ENCODE measurements at places on chromosomes 12 and 14.

DNA sequence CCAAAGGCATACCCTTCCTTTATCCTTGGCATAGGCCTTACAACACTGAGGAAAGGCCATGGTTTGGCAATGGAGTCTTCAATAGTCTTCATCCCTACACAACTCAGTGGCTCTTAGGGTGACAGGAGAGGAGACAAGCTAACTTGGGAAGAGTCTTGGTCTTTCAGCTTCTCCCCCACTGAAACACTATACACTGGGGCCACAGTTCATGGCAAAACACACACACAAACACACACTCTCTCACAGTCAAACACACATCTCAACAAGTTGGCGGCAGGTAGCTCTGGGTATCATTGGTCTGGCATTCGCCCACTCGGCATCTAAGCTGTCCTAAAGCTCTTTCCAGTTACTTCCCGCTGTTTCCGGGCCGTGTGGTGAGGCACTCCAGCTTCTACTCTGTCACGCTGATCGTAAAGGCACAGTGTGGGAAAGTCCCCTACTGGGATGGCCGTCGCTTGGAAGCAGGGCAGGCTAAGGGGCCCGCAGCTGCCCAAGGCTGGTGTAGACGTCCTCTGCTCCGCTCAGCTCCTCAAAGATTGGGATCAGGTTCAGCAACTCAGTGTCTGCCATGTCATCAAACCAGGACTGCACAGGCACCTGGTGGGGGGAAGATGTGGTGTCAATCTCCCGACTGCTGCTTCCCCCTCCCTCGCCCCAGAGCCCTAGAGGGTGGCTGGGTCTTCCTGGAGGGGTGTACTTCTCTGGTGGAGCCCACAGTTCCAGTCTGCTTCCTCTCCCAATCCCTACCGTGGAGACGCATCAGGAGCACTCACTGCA is 4.8 kb upstream of the AVIL start:
- DNase-seq: no peak

DNA sequence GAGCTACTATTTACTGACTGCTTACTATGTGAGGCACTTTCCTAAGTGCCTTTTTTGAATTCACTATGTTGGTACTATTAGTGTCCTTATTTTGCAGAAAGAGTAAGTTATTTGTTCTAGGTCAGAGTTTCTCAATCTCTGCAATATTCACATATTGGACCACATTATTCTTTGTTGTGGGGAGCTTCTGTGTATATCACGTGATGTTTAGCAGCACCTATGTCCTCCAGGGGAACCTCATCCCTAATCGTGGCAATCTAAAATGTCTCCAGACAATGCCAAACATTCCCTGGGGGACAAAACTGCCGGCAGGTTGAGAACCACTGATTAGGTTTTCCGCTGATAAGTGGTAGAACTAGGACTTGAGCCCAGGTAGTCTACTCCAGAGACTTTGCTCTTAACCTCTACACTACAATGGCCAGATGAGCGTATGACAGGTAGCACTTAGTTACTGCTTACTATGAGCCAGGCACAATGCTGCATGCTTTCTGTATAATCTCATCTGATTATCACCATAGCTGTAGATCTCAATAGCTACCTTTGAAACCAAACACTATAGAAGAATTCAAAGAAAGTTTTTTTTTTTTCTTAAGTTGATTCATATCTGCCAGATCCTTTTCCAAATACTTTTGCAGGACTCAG is 38.9 kb downstream of the NELL2 start:
- DNase-seq: no peak

DNA sequence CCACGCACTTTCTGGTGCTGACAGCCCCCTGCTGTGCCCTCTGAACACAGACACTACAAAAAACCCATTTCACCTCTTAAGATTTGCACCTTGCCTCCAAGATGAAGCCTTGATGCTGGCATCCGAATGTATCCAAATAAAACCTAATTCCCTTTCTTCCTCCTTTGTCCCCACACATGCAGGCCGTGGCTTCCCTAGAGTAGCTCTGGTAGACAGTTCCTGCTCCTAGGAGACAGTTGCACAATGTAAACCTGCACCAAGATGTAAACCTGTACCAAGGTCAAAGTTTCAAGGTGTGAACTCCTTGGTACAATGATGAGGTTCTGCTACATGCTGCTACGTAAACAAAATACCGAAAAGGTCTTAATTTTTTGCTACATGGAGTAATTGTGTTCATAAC is 625 bp upstream of the ABHD12B start:
- DNase-seq: peak; percentile 39

DNA sequence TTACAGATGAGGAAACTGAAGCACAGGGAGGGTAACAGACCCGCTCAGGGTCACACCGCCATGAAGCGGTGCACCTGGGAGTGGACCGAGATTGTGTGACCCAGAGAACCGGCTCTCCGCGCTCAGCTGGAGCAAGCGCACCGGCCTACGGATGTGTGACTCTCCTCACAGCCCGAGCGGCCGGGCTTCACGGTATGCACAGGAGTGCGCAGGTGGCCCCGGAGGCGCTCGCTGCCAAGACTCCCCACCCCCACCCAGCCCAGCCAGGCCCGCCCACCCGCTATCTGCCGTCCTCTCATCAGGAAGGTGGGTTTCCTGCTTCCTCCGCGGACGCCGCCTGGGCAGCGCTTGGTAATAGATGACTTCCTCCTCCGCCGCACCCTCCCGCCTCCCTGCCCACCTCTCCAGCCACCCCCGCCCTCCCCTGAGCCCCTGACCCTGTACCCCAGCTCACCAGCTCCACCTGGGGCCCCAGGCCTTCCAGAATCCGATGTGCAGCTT is 110.7 kb downstream of the NCOR2 start:
- DNase-seq: peak; percentile 61

GRCh38 chr12:110742096-110742717 is 484 bp downstream of the PPP1CC start:
- peak; percentile 39 for DNase-seq

DNA sequence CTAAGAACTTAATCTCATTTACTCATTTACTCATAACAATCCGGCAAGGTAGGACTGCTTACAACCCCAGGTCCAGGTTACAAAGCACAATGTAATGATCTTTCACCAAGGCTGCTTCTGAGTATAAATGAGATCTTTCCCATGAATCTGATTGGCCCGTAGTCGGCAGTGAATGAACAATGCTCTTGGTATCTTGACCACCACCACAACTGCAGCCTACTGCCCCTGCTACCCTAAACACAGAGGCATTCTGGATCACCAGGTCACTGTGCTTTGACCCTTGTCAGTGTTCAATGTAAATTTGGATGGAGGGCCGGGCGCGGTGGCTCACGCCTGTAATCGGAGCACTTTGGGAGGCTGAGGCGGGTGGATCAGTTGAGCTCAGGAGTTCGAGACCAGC is 15.9 kb downstream of the FAM181A start:
- DNase-seq: no peak

GRCh38 chr14:88518592-88519512 is 36.0 kb downstream of the PTPN21 start:
- no peak for DNase-seq

DNA sequence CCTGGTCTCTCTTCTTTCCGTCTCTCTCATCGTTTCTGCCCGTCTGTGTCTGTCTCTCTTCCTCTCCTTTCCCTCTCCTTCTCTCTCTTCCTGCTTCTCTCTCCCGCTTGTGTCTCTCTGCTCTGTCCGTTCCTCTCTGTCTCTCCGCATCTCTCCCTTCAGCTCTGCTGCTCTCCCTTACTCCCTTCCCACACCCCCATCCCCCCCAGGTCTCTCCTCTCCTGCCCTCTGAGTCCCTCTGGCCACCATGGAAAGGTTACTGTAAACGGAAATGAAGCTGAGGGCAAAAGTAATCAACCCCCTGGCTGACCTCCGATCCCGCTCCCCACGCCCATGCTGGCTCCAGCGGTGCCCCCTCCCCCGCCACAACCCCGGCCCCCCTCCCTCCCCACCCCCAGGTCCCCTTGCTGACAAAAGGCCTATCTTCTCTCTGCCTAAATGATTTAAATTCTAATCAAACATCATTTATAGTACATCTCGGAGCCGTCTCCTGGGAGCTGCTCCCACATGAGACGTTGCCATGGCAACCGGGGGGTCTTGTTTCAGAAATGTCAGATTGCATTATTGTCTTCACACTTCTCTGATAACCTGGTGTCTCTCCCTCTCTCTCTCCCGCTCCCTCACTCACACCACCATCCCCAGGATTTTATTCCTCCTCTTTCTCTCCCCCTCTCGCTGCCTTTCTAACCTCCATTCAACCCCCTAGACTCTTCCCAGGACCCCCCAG is 203.8 kb downstream of the RBM19 start:
- no peak for DNase-seq

GRCh38 chr14:104708606-104709268 is 15.3 kb upstream of the ADSS1 start:
- DNase-seq: peak; percentile 78

GRCh38 chr14:99706107-99706900 is 22.2 kb downstream of the CYP46A1 start:
- DNase-seq: no peak

DNA sequence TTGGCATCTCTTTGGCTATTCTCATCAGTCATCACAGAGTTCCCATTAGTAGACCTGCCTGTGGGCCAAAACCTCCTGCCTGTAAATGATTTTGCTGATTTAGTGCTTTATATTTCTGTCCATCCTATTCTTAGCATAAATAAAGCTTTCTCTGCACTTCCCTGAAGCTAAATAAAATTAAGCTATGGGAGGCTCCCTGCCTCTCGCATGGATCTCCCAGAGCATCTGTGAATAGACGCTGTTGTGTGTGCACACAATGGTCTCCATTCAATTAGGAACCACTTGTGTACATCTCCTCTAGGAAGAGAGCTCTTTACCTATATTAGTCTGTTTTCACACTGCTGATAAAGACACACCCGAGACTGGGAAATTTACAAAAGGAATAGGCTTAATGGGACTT is 80.4 kb downstream of the PPFIBP1 start:
- DNase-seq: no peak

- DNase-seq: no peak
Observed at GRCh38 chr12:96057986-96058553, 22.7 kb upstream of the LTA4H start.

GRCh38 chr12:23536293-23536692 is 413.2 kb downstream of the SOX5 start:
- no peak for DNase-seq

- DNase-seq: no peak
Observed at GRCh38 chr14:97776890-97777558, 979.8 kb downstream of the VRK1 start.

DNA sequence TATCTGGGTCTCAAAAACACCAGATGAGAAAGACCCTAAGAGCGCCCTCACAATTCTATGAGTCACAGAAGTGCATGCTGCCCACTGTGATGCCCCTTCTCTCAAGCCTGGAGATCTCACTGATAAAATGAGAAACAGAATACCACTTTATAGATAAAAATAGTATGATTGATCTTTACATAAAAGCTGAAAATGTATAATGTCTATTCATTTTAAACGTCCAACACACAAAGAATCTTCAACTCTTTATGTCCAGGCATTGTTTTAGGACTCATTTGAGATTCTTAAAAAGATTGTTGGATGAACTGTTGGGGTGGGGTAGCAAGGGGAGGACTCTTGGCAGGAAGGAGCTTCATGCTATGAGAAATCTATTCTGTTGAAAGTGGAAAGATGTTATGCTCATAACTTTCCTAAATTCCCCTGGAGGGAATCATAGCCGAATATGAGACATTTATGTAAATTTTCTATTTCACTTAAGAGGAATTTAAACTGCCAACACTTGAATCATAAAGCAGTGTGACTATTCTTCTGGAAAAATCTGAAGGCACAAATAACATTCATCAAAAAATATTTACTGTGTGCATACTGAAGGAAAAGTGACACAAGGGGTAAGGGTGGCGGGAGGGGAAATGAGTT is 174.6 kb downstream of the STXBP6 start:
- no peak for DNase-seq

- DNase-seq: no peak
Observed at GRCh38 chr12:26460361-26460760, 265.0 kb downstream of the SSPN start.

DNA sequence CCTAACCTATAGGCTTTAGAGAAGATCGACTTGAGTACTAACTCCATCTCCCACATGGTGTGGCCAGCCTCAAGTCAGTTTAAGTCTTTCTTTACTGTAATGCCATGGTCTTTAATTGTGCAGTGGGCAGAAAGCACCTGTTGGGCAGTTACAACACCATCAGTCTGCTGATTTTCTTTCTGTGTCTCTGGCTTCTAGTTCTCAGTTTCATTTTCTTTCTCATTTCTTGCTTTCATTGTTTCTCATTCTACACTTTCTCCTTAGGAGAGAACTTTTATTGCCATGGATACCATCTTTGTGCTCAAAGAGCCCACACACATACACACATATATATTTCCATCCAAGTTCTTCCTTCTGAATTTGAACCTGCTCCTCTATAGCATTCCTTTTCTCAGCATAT is 96.1 kb upstream of the SLC16A7 start:
- no peak for DNase-seq

DNA sequence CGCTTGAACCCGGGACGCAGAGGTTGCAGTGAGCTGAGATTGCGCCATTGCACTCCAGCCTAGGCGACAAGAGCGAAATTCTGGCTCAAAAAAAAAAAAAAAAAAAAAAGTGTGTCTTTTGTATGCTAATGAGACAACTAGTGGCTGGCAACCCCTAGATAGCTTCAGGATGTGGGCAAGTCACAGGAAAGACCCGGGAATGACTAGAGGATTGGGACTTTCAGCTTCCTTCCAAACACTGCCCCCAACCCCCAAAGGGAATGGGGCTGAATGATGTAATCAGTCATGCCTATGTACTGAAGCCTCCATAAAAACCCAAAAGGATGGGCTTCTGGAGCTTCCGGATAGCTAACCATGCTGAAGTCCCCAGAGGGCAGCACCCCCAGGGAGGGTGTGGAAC is 28.6 kb downstream of the USP44 start:
- DNase-seq: no peak

GRCh38 chr14:35875296-35875695 is 49.2 kb downstream of the BRMS1L start:
- no peak for DNase-seq

DNA sequence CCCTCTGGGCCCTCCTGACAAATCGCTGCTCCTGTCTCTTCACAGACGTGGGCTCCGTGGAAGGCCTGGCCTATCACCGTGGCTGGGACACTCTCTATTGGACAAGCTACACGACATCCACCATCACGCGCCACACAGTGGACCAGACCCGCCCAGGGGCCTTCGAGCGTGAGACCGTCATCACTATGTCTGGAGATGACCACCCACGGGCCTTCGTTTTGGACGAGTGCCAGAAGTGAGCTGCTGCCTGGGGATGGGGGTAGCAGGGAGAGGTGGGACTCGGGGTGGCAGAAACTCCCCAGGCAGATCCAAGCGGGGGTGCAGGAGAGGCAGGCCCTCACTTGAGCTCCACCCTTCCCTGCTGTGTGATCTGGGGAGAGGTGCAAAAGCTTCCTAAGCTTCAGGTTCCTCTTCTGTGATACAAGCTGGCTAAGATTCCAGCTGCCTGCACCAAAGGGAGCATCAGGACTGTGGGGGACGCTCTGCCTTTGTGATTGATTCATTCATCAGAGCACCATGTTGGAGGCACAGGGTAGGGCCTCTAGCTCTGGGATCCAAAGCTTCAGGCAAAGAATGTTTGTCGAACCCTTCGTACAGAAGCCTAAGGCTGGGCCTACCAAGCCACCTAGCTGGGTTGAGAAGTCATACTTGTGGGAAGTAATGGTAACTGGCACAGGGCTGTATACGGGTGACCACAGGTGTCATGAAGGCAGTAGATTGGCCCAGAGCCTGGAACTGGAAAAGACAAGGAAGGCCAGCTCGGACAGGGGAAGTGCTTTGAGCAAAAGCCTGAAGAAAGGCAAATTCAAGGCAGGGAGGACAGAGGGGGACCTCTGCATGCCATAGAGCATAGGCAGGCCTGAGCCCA is 29.1 kb upstream of the NXPH4 start:
- DNase-seq: no peak

GRCh38 chr12:32467959-32468863 is 68.9 kb downstream of the FGD4 start:
- DNase-seq: no peak
